Adrenal gland (tissue), 19 donors: ENCODE measurements at places on chromosomes 2 and 18.

DNA sequence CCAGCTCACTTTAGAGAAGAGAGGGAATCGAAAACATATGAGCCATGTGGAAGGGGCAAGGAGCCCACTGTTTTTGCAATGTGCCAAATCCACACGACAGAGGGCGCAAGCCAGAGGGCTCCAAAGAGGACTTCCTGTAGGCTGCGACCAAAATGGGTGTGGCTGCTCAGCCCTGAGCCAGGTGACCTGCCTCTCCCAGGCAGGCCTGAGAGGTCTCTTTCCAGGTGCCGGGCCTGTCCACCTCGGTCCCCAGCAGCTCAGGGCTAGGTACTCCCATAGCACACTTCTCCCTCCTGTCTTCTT is 153.8 kb downstream of the TTC32 start:
- no peak overlapping the region for H3K27ac ChIP-seq
- no peaks in the 10 kb centered on the region for H3K36me3 ChIP-seq
- no peaks in the 10 kb centered on the region for H3K4me1 ChIP-seq
- no peak overlapping the region for H3K4me3 ChIP-seq
- H3K27me3 ChIP-seq = no peaks in the 10 kb centered on the region

- no peak for DNase-seq
- no peaks in the 10 kb centered on the region for H3K27me3 ChIP-seq
- H3K4me1 ChIP-seq = no peaks in the 10 kb centered on the region
- no peak overlapping the region for H3K27ac ChIP-seq
These were observed 51.3 kb upstream of the LTBP1 start for GRCh38 chr2:32895424-32895823.

DNA sequence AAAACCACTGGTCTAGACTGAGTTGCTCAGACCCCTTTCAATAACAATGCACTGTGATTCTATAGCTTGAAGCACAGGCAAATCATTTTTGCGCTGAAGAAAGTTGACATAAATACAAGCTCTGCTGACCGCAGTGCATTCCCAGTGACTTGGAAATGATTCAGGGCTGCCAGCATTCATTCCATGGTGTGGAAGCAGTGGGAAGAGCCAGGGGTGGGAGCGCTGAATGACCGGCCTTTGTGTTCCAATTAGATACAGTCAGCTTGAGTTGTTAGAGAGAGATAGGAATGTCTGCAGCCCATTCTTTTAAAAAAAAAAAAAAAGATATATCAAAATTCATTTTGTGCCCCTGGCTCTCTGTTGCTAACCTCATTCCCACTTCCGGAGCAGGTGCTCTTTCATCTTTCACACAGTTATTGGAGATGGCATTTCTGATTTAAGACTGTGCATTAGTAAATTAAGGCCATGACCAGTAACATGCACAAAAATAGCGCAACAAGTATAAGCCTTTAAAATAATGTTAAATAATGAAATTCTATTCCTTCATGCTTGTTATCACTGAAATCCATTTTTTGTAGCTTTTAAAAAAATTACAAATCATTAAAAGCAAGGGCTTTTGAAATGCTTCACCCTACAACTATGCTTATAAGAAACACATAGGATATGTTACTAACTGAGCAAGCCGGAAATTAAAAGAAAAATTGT is 59.4 kb upstream of the CTLA4 start:
- H3K36me3 ChIP-seq = no peaks in the 10 kb centered on the region
- no peak overlapping the region for H3K27ac ChIP-seq
- no peaks in the 10 kb centered on the region for H3K27me3 ChIP-seq

DNA sequence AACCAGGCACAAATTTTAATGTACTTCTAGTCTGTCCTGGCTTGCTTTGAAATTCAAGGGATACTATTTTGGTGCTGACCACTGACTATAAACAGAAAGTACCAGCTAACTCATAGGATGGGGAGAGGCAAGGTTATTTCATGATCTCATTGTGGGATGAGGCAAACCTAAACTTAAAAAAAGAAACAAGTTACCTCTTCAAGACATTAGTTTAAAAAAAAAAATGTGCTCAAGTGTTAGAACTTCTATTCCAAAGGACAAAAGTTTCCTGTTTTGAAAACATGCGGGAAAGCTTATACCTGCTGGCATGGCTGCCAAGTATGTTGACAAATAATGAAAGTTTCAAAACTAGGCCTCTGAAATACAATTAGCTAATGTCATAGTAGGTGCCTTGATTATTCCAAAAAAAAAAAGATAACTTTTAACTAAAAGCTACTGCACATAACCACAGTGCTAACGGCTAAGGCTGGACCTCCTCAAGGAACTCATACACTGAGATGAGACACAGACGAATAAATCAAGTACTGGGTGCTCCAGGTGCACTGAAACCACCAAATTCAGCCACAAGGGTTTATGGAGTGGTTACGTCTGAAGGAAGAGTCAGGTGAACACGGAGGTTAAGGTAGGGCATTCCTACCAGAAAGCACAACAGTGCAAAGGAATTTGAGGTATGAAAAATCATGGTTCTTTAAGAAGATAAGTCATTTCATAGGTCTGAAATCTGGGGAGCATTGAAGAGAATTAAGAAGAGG is 38.1 kb downstream of the TMEM131 start:
- no peaks in the 10 kb centered on the region for H3K27me3 ChIP-seq
- no peak for DNase-seq
- no peaks in the 10 kb centered on the region for H3K36me3 ChIP-seq

GRCh38 chr2:213231966-213232365 is 52.3 kb upstream of the SPAG16 start:
- no peaks in the 10 kb centered on the region for H3K36me3 ChIP-seq
- no peaks in the 10 kb centered on the region for H3K4me1 ChIP-seq
- DNase-seq = no peak
- H3K4me3 ChIP-seq = no peak overlapping the region
- peaks cover 20% of the 10 kb centered on the region for H3K27me3 ChIP-seq
- no peak overlapping the region for H3K27ac ChIP-seq
